ENCODE measurements at places on chromosomes 12 and 14. TPM values are rescaled to one million over a fixed set of nuclear protein-coding genes. Genes with fewer than 3 reads are reported as not detected.

DNA sequence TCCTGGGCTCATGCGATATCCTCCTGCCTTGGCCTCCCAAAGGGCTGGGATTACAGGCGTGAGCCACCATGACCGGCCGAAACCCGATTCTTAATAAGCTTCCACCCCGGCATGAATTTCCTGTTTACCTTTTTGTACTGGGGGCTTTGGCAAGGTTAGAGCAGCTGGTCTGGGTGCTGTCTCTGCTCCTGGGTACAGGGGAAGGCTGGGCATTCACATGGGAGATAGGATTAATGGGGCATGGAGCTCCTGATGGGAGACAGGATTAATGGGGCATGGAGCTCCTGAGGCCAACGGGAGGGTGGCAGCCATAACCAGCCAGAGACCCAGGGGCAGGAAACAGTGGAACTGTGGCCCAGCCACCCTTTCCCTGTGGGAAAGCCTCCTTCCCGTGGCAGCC lies 69.5 kb upstream of the DICER1 start:
- no peak overlapping the region for H3K4me3 ChIP-seq
- no peak for DNase-seq
- H3K27me3 ChIP-seq = no peaks in the 10 kb centered on the region

DNA sequence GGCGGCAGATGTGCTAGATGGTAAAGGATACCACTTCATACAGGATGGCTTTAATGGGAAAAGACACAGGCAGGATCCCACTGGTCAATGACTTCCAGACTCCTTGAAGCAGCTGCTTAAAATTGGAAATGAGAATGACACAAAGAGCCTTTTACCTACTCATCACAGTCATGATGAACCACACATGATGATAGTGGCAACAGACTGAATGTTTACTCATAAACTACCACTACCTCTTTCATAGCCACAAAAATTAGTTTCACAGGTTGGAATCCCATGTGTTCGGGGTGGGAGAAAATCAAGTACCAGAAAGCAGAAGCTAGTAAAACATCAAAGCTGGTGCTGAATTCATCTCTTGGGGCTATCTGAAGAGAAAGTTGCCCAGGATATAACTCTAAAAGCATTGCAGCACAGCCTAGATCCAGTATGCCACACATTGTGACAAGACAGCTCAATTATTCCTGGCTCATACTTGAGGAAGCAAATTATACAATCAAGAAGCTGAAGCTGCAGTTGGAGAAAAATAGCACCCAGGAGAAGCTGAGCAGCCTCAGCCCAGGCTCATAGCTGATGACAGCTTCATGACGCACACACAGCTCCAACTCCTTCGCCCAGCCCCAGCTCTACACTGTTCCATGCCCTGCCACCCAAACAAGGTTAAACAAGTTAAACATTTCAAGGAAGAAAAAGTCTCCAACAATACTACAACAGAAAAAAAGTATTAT lies 29.0 kb upstream of the C12orf50 start:
- no peak overlapping the region for H3K4me3 ChIP-seq
- H3K27ac ChIP-seq = no peak overlapping the region
- no peaks in the 10 kb centered on the region for H3K27me3 ChIP-seq
- DNase-seq = no peak
- no peaks in the 10 kb centered on the region for H3K4me1 ChIP-seq
- H3K36me3 ChIP-seq = peaks cover 39% of the 10 kb centered on the region

DNA sequence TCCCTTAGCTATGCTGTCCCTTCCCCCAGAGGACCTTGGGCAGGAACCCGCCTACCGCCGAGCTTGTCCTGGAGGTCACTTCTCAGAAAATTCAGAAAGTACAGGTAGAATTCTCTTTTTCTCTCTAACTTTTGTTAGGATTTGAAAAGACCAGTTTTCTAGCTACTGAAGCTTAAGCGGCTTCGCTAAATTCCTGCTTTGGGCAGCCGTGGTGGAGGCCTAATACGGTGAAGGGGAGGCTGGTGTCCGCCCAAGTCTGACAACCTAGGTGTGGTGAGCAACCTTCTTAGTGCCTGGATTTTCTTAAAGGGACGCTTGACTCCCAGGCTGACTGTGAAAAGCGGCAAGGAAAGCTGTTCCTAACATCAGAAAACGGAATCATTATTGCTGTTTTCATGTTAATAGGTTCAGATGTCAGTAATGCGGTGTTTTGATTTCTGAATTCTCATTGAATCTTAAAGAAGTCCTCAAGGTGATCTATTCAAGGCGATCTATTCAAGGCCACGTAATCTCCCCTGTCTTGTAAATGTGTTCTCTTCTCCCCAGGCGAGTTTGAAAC lies 835 bp downstream of the FGD4 start:
- peak overlapping the region; percentile 67 for H3K4me3 ChIP-seq
- H3K4me1 ChIP-seq = peaks cover 13% of the 10 kb centered on the region
- no peaks in the 10 kb centered on the region for H3K27me3 ChIP-seq
- DNase-seq = peak; percentile 53
- peak overlapping the region; percentile 90 for H3K27ac ChIP-seq

DNA sequence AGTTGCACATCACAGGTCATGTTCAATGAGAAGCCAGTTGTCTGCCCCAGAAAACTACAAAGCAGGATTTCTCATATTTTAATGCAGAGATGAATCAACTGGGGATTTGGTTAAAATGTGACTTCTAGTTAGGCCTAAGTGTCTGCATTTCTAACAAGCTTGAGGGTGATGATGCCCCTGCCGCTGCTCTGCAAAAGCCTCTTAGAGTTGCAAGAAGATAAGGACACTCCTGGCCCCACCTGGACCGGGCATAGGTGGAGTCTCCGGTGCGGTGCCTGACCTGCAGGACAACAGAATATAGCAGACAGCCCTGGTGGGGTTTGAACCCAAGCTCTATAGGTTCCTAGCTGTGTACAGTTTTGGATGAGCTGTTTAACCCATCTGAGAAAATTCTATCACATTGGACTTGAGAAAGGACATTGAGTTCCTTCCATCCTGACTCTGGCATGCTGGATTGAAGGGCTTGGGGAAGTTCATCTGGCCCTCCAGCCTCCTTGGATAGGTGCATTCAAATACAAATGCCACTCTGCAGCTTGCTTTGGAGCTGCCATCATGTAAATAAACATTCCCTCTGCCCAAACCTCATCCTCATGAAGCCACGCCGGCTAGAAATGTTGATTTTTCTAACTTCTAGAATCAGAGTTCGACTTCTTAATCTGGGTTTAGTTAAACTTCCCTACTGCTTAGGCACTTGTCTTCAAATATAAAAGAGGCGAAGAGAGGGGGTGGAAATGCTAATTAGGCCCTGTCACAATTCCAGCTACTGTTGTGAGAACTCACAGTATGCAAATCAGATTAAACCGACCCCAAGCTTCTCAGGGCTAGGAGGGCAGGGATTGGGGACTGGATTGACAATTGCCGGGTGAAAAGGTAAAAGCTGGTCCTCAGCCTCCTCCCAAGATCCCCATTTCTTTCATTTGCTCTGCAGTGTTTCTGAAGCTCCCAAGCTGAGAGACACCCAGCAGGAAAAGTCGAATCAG lies 1225.6 kb downstream of the VRK1 start:
- no peak for DNase-seq
- no peak overlapping the region for H3K4me3 ChIP-seq
- no peaks in the 10 kb centered on the region for H3K27me3 ChIP-seq
- no peak overlapping the region for H3K27ac ChIP-seq

- H3K27ac ChIP-seq = no peak overlapping the region
- no peak overlapping the region for H3K4me3 ChIP-seq
Measured at GRCh38 chr14:68862954-68863594, 70.2 kb upstream of the ZFP36L1 start.

DNA sequence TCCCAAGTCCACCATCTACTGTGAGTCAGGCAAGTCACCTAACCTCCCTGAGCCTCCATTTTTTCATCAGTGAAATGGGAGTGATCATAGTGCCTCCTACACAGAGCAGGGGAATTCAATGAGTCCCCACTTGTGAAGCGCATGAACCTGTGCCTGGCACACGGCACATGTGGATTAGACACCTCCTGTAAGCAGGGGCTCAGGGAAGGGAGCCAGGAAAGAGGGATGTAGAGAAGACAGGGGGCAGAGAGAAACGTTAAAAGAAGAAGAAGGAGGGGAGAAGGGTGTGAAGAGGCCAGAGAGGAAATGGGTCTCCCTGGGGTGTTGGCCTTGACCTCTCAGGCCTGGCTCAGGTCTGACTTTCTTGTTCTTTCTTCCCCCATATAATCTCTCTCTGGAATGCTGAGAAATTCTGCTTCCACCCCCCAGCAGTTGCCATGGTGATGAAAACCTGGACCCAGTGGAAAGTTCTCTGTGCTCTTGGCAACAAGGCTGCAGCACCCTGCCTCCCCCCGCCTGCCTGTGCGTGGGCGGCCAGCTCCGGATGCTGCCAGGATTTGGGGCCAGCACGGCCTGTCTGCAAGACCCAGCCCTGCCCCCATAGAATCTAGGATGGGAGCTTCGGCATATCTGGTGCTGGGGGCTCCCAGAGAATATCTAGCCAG lies 94.5 kb downstream of the CALM1 start:
- no peak for DNase-seq
- no peaks in the 10 kb centered on the region for H3K36me3 ChIP-seq
- H3K27ac ChIP-seq = no peak overlapping the region
- no peak overlapping the region for H3K4me3 ChIP-seq
- H3K27me3 ChIP-seq = no peaks in the 10 kb centered on the region
- no peaks in the 10 kb centered on the region for H3K4me1 ChIP-seq

GRCh38 chr14:50230701-50231474 lies 490 bp downstream of the SOS2 start:
- peak overlapping the region; percentile 99 for H3K27ac ChIP-seq
- no peaks in the 10 kb centered on the region for H3K36me3 ChIP-seq
- no peaks in the 10 kb centered on the region for H3K27me3 ChIP-seq
- DNase-seq = peak; percentile 53

DNA sequence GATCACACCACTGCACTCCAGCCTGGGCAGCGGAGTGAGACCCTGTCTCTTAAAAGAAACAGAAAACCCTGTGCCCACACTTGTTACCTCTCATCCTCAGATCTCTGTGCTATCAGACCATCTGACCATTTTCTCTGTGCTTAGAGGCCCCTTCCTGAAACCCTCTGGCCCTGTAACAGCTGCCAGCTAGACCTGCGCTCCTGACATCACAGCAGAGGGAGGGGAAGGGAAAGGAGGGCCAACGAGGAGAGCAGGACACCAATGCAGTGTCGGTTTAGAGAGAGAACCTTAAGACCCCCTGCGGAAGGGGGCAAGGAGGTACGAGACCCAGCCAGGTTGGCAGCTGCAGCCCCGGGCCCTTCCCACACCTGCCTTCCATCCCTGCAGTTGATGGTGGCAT lies 42.4 kb downstream of the SLC8B1 start:
- no peak overlapping the region for H3K4me3 ChIP-seq
- H3K27me3 ChIP-seq = no peaks in the 10 kb centered on the region
- no peak overlapping the region for H3K27ac ChIP-seq
- no peak for DNase-seq
- H3K36me3 ChIP-seq = no peaks in the 10 kb centered on the region

DNA sequence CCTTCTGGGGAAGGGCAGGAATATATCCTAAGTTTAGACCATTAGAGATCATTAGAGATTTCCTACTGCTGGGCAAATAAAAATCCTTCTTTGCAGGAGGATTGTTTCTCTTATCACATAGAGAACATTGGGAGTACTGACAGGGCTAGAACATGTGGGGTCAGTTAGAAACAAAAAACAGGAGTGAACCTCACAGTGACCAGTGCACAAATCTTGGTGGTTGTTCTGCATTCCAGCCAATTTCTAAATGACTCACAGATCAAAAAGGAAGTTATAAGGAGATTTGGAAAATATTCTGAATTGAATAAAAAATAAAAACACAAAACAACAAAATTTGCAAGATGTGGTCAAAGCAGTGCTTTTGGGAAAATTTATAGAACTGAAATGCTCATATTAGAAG lies 118.8 kb downstream of the LLPH start:
- H3K27ac ChIP-seq = no peak overlapping the region
- DNase-seq = no peak
- no peaks in the 10 kb centered on the region for H3K36me3 ChIP-seq
- H3K4me1 ChIP-seq = no peaks in the 10 kb centered on the region

DNA sequence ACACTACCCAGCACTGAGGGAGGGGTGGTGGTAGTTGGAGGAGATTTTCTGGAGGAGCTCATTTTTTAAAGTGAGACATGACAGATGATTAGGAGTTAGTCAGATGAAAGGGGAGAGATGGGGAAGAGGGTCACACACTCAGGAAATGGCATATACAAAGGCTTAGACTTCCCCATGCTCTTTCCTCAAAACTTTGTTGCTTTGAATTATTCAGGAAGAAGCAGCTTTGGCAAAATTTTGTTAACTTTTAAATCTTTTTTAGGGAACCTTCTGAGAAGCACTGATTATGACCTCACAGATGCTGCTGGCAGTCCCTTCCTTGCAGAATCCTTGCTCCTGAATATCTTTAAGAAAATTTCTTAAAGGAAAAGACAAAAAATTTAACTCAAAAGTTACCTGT lies 19.8 kb downstream of the ALDH6A1 start:
- H3K27ac ChIP-seq = no peak overlapping the region
- peaks cover 75% of the 10 kb centered on the region for H3K36me3 ChIP-seq
- no peaks in the 10 kb centered on the region for H3K4me1 ChIP-seq

DNA sequence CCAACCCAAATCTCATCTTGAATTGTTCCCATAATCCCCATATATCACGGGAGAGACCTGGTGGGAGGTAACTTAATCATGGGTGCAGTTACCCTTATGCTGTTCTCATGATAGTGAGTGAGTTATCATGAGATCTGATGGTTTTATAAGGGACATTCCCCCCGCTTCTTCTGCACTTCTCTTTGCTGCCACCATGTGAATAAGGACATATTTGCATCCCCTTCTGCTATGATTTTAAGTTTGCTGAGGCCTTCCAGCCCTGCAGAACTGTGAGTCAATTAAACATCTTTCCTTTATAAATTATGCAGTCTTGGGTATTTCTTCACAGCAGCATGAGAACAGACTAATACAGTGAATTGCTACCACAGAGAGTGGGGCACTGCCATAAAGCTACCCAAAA lies 179.1 kb downstream of the LRIG3 start:
- no peak for DNase-seq
- no peaks in the 10 kb centered on the region for H3K36me3 ChIP-seq
- H3K4me3 ChIP-seq = no peak overlapping the region

- H3K4me3 ChIP-seq = no peak overlapping the region
- no peak for DNase-seq
- H3K27ac ChIP-seq = no peak overlapping the region
- no peaks in the 10 kb centered on the region for H3K4me1 ChIP-seq
- H3K36me3 ChIP-seq = no peaks in the 10 kb centered on the region
Measured at GRCh38 chr12:126247936-126248335, 1182.7 kb downstream of the AACS start.

- no peaks in the 10 kb centered on the region for H3K27me3 ChIP-seq
- no peak overlapping the region for H3K4me3 ChIP-seq
- H3K27ac ChIP-seq = peak overlapping the region; percentile 92
- H3K4me1 ChIP-seq = peaks cover 20% of the 10 kb centered on the region
Measured at GRCh38 chr12:123251403-123252076, 18.3 kb downstream of the MTRFR start.

GRCh38 chr12:128467882-128468281 lies 200.9 kb downstream of the TMEM132C start:
- H3K4me3 ChIP-seq = no peak overlapping the region
- no peaks in the 10 kb centered on the region for H3K36me3 ChIP-seq
- H3K27me3 ChIP-seq = no peaks in the 10 kb centered on the region
- H3K27ac ChIP-seq = no peak overlapping the region

GRCh38 chr12:75815756-75816155 lies 215.8 kb downstream of the PHLDA1 start:
- peak overlapping the region; percentile 19 for H3K27ac ChIP-seq
- no peak overlapping the region for H3K4me3 ChIP-seq

Gene KCNMB4
- 1.2 TPM for total RNA-seq

Gene RPGRIP1
- 3.3 TPM for total RNA-seq

Gene CMTM5
- not detected for total RNA-seq

Gene RFLNA
- 25.7 TPM for total RNA-seq

Gene SLC10A1
- total RNA-seq = not detected

Gene RD3L
- total RNA-seq = not detected

Gene EIF2S3B
- 1.7 TPM for total RNA-seq

Gene ERC1
- total RNA-seq = 33.1 TPM

Gene KLRC2
- 4.7 TPM for total RNA-seq
